ENCODE measurements at places on chromosomes 7 and 10.

DNA sequence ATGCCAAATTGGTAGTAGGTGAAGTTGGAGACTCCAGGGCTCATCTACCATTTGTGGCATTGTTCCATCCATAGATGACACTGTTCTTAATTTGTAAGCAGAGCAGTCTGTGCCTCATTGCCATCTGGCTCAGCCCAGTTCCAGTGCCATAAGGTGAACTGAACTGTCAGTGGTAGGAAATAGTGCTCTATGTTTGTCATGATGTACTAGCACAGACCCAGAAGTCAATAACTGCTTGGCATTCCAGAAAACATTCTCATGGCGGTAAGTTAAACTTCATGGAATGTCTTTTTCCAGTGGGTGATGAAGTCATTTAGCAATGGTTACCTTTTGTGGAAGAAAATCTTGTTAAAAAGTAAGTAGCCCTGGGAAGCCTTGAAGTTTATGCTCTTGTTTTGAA lies 302.7 kb downstream of the SUGCT start:
- DNase-seq: no peak

DNA sequence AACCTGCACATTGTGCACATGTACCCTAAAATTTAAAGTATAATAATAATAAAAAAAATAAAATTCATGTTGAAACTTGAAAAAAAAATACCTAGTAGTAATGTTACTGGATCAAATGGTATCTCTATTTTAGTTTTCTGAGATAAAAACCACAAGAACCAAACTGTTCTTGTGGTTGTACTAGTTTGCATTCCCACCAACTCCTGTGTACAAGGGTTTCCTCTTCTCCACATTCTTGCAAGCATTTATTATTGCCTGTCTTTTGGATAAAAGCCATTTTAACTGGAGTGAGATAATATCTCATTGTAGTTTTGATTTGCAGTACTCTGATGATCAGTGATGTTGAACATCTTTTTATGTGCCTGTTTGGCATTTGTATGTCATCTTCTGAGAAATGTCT lies 177.7 kb downstream of the KIF20B start:
- no peak for DNase-seq

DNA sequence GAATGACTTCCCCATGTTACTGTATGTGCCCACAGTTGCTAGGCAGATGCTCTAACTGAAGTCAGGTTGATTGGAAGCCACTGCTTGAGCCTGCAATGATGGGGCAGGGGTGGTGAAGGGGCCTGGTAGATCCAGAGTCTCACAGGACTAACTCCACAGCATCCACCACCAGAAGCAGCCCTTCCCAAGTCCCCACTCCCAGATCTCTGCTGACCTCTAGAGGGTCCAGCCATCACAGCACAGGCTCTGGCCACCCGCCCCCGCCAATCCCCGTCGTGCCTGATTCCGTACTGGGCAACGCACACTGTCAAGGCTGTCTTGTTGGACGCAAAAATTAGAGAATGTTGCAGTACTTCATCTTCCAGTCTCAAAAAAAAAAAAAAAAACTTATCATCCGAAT lies 136.8 kb upstream of the PDE1C start:
- DNase-seq: no peak

- DNase-seq: no peak
These were observed 109.4 kb downstream of the ELFN1 start for GRCh38 chr7:1779445-1779844.

- no peak for DNase-seq
These were observed 3.7 kb upstream of the TRIP6 start for GRCh38 chr7:100863406-100863950.

DNA sequence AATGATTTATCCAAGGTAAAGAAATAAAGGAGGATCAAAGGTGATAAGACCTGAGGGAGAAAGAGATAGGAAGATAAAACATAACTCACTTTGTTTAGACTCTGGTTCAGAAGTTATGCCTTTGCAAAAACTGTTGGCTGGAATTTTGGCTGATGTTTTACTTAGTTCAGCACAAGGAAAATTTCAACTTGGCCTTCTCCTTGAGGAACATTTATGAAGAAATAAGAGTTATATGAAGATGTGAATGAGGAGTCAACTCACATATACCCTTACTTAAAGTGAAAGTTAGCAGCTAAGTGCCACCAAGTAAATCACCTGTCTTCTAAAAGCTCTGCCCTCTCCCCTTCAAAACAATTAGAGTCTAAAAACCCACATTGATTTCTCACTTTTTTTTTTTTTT lies 39.7 kb upstream of the COL1A2 start:
- no peak for DNase-seq

- DNase-seq: no peak
These were observed 22.2 kb upstream of the CPXM2 start for GRCh38 chr10:123913688-123914268.

DNA sequence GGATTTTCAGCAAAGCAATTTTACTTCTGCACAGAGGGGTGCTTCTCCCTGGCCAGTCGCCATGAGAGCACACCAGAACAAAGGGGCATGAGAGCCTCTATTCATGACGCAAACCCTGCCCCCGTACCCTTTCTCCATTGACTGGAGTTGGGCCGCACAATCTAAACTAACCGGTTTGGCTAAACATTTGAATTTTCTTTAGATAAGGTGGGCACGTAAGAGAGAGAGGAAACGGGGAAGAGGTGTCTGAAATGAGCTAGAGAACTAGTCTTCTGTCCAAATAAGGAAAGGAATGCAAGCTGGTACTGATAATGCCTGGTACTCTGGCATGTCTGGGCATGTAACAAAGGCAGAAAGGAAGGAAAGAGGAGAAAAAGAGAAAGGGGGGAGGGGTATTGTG lies 13.2 kb upstream of the SCIN start:
- no peak for DNase-seq

DNA sequence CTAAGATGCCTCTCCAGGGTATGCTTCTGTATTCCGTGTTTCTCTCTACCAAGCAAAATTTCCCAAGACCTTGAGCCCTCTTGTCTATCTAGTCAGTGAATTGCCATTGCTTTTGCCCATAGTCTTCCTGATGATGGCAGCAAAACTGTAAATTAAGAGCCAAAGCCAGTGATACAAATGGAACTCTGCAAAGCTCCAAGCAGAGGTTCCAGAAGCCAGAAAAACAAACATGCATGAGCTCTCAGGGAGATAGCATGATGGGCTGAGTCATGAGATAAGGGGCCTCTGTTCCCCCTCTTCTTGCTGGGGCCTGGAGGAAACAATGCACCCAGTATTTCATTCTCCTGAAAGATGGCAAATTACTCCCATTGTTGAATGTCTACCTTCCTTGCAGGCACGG lies 24.7 kb downstream of the LSMEM1 start:
- DNase-seq: no peak

GRCh38 chr10:21449288-21449966 lies 76.1 kb downstream of the SKIDA1 start:
- no peak for DNase-seq

DNA sequence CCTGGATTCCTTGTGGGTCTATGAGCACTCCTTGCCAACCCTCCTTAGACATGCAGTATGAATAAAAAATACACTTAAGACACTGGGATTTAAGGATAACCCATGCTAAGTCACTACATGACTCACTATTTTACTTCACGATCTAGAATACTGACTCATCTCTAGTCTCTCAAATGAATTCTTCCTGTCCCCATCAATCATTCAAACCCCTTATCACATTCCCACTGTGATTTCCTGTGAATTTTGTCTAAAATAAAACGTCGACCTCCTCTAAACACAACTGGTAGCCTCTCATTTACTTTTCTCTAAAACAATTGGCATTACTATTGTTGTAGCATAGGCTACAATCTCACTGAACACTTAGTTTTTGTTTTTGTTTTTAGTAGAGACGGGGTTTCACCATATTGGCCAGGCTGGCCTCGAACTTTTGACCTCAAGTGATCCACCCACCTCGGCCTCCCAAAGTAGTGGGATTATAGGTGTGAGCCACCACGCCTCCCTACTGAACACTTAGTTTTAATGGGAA lies 3.9 kb upstream of the IQUB start:
- DNase-seq: no peak

Data from stimulated activated CD4-positive, alpha-beta T cell treated with anti-CD3 and anti-CD28 coated beads, Interleukin-4, amount 100 ng/mL, for 1 hour (primary cell).